ENCODE measurements at places on chromosomes 6 and 20. TPM values are rescaled to one million over a fixed set of nuclear protein-coding genes. Genes with fewer than 3 reads are reported as not detected.

DNA sequence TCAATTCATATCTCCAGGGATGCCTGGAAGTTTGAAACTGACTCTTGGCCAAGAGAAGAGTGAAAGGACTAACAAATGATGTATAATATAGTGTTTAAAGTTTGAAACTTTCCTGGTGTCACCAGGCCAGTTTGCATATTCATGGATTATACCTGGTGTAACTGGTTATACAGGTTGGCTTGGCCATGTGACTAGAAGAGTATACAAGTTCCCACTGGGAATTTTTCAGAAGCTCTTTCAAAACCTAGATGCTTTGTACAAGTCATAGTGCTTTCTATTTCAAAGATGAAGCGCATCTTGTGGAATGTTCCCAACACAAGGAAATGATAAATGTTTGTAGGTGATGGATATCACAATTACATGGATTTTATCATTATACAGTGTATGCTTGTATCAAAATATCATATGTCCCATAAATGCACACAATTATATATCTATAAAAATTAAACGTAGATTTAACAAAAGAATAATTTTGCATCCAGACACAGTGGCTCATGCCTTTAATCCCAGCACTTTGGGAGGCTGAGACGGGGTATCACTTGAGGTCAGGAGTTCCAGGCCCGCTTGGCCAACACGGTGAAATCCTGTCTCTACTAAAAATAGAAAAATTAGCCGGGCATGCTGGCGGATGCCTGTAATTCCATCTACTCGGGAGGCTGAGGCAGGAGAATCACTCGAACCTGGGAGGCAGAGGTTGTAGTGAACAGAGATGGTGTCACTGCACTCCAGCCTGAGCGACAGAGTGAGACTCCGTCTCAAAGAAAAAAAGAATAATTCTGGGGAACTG, 1420.2 kb downstream of the GRIK2 start:
- no peak for DNase-seq

DNA sequence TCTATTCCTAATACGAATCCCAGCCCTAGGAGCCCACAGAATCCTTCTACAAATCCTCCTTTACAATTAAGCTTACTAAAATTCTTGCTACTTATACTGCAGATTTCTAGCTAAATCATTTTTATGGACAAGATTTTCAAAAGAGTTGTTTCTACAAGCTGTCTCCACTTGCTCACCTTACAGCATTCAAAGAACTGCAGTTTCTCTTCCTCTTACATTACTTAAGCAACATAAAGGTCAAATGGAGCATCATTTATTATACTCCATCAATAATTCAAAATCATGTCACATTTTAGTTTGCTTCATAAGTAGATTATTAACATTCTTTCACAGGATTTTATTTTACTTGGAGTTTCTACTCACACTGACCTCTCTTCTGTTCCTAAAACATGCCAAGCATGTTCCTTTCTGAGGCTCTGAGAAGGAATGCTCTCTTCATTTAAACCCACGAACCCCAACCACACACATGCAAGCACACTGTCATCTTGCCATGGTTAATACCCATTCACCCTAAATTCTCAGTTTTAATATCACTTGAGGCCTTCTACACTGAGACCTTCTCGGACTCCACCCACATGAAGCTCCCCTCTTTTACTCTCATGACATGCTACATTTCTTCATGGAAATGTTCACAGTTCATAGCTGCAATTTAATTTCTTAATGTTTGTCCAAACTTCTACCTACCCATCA, 388.2 kb downstream of the TBC1D32 start:
- DNase-seq = no peak

Gene NFKBIL1
- 18.8 TPM for polyA plus RNA-seq

Gene CEP85L
- 12.8 TPM for polyA plus RNA-seq

DNA sequence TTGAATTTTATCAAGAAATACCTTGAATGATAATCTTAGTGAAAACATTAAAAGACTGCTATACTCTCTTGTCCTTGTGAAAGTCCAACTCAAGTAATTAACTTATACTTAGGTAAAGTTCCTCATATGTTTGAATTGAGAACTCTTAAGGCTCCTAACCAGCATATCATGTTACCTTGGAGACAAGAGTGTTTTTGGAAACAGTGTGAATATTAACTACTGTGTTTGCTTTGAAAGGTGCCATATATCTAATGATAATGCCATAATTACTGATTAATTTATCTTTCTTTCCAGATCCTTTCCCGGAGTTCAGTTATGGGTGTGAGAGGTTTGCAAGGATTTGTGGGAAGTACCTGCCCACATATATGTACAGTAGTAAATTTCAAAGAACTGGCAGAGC, 10.5 kb downstream of the FAM120B start:
- no peak for DNase-seq

DNA sequence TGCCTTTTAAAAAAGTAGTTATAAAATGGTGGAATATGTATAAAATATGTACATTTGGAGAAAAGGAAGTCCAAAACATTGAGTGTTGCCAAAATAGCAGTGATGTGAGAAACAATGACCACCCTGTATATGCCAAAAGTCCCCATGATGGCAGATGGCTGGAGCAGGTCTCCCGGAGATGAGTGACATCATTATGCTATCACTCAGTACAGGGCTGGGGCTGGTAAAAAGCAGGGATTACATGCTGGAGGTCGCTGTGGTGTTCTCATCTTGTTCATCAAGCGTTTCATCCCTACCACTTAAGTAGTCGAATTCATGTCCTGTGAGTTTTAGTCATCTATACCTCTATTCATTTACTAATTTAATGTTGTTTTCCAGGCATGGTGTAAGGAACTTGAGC, 315.3 kb upstream of the SLC35B3 start:
- no peak for DNase-seq

Gene MRPS18A
- 34.8 TPM for polyA plus RNA-seq

DNA sequence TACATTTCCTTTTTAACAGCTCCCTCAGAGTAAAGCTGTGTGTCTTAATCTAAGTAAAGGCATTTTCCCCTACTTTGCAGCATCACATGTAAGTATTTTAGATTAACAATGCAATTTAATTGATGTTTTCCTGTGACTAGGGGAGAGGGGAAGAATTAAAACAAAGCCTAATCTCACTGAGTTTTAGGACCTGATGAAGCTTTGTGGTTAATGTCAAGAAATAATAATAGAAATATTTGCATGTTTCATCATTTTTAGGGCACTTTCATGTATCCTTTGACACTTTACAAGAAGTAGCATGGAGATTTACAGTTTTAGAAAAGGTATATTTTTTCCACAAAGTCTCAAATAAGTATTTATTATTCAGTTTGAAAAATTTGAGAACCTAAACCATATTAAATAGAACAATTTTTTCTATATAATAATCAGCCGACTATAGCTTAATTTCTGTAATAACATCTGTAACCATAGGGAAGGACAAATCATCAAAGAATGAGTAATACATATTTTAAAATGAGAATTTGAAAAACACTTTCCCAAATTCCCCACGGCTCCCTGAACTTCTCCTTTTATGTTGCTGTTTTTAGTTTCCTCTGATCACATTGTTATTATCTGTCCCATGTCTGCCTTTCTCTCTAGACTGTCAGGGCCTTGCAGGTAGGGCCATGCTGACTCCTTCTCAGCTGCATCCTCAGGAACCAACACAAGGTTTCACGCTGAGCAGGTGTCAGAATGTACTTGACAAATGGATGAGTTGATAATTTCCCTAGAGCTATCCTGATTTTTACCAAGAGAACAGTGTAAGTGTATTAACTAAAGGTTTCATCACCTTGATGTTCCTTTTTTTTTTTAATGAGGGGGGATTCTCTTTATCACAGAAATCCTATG, 338.1 kb downstream of the SYNE1 start:
- no peak for DNase-seq

DNA sequence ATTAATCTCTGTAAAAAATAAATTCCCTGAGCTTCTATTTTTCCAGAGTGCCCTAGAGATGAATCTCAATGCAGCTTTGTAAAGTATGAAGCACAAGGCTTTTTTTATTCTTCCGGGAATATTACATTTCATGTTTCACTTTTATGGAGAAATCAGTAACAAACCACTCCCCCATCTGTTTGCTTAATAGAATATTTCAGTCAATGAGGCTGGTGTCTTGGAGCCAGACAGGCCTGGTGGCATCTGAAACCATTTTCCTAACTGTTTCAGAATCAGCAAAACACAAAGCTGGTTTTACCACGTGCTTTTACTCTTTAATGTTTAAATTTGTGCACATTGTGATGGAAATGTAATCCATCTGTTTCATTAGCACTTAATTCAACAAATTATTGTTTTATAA, 400.8 kb upstream of the HSF2 start:
- no peak for DNase-seq

GRCh38 chr6:116280933-116281316, 1.2 kb upstream of the TSPYL1 start:
- DNase-seq = no peak

Gene F13A1
- 73.4 TPM for polyA plus RNA-seq

DNA sequence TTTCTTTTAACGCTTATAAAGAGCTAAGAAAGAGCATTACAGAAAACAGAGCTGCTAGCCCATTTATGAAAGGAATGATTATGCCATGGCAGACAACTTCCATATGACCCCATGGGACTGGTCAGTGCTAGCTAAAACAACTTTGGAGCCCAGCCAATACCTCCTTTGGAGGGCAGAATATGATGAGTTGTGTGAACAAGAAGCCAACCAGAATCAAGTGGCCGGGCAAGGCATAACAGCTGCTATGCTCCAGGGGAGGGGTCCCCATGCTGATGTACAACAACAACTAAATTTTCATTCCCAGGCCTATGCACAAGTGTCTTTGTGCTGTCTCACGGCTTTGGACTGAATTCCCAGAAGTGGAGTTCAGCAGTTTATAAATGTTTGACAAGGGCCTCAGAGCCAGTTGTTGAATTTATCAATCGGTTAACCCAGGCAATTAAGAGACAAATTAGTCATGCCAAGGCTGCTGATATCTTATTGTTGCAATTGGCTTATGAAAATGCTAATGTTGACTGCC, 65.0 kb upstream of the ASCC3 start:
- no peak for DNase-seq

- no peak for DNase-seq
Measured at GRCh38 chr6:48100588-48100895, 10.5 kb downstream of the PTCHD4 start.

DNA sequence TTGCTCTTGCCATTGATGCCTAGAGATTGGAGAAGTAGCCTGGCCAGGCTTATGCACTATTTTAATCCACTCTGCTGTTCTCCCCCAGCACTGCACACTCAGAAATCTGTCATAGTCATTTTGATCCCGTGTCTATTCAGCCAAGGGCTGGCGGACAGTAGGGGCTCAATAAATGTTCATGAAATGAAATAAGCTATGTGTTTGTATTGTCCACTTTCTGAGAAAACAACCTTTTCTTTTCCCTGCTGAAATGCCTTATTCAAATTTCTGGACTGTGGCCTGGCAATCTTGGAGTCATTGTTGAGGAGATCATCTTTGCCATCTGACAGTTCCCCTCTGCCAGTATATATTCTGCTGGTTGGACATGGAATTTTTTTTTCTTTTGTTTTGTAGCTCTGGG, 550.4 kb upstream of the MAP3K7 start:
- DNase-seq = no peak

All from left lung (tissue), 14 donors.